Activated T-cell treated with anti-CD3 and anti-CD28 coated beads, Interleukin-2, amount 50 U/mL, for 4 hours (primary cell): ENCODE measurements at places on chromosomes 3 and 15.

DNA sequence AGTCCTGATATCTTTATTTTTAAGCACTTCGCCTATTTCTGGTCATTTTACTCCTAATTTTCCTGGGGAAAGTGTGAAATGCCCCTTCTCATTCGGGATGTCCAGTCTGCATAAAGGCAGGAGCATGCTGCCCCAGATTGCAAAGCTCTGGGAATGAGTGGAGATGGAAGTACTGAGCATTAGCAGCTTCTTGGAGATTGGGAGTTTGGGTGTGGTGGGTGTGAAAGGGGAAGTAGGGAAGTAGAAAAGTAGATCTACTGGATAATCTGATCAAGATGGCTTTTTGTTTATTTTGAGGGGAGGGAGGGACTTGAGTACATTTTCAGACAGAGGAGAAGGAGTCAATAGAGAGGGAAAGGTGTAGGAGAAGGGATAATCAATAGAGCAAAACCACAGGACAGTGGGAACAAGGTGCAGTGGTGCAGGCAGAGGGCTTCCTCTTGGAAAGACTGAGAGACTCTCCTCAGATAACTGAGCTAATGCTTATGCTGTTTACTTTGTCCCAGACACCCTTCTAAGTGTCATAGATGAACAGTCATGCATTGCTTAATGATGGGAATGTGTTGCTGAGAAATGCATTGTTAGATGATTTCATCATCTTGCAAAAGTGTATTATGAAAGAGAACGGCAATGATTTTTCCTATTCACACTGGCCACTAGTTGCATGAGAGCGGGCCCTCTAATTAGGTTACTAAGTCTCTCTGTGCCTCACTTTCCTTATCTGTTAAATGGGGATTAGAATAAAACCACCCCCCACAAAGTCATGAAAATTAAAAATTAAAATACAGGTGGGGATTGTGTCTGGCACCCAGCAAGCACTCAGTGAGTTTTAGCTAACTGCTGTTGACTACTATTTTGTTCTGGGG, 45.5 kb downstream of the PHLDB2 start:
- no peak for DNase-seq

DNA sequence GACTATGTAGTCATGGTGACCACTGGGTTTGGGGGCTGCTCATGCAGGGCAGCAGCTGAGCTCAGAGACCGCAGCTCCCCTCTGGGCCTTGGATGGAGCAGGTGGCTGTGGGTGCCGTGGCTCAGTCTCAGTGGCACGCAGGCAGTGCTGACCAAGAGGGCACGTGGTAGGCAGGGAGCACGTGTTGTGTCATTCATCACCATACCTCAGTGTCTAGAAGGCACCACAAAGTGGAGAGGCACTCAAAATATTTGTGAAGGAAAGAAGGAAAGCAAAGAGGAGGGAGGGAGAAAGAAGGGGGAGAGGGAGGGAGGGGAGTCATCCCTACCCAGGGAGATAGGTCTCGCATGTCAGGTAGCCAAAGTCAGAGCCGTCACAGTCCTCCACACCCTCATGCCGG, 26.1 kb downstream of the EAF1 start:
- no peak for DNase-seq

GRCh38 chr3:145581694-145582093, 579.3 kb downstream of the PLOD2 start:
- no peak for DNase-seq

- no peak for DNase-seq
Measured at GRCh38 chr3:127857333-127857732, 35.0 kb upstream of the MGLL start.

GRCh38 chr3:122263974-122264588, 61.0 kb upstream of the CSTA start:
- no peak for DNase-seq

DNA sequence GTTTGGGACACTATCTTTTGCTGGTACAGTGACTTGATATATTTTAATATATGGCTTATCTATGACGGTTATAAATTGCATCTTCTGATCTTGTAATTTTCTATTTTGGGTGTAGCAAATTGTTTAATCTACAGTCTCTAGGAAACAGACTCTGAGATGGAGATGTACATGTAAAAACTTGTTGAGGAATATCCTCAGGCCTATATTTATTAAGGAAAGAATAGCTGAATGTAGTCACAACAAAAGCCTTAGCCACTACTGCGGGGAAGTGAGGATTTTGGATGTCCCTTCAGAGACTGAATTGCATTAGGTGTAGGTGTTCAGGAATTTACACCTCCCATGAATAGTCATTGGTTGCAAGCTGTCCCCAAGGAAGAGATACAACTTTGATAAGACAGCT, 13.8 kb upstream of the OR5K3 start:
- DNase-seq = no peak

DNA sequence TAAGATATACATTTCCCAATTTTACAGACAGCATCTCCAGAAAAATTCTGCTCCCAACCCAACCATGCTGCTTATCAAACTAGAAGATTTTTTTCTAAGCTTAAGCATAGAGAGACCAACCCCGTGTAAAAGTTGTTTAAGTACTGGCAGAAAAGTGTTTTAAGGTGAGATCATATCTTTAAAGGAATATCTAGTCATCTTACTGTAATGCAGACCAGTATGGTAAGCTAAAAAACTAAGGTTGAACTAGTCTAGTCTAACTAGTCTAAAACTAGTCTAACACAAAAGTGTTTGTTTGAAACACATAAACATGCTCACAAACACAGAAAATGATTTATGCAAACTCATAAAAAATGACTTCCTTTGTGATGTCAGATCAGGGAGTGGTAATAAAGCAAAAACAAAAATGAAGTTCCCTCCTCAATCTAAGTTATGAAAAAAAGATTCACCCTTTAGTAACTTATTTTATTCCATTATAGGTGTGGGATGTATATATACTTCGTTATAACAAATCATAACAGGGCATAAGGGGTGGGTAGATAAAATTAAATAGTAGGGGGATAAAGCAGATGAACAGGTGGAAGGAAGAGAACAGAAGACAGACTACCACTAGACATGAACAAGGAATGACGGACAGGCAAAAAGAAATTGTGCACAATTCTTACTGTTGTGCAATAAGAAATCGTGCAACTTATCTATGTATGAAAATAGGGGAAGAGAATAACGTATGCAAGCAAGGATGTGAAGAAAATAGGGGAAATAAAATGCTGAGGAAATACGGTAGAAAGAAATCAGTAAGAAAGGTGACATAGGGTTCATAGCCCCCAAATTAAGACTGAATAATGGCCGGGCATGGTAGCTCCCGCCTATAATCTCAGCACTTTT, 10.0 kb downstream of the MYO5A start:
- no peak for DNase-seq

- DNase-seq = no peak
Measured at GRCh38 chr3:12751571-12751970, 7.5 kb downstream of the TMEM40 start.

DNA sequence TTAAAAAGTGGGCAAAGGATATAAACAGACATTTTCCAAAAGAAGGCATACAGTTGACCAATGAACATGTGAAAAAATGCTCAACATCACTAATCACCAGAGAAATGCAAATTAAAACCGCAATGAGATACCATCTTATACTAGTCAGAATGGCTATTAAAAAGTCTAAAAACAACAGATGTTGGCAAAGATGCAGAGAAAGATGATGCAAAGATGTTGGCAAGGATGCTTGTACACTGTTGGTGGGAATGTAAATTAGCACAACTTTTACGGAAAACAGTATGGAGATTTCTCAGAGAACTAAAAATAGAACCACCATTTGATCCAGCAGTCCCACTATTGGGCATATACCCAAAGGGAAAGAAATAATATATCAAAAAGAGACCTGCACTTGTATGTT, 53.5 kb downstream of the TLNRD1 start:
- DNase-seq = no peak

GRCh38 chr15:51312166-51313073, 26.0 kb downstream of the CYP19A1 start:
- DNase-seq = no peak

DNA sequence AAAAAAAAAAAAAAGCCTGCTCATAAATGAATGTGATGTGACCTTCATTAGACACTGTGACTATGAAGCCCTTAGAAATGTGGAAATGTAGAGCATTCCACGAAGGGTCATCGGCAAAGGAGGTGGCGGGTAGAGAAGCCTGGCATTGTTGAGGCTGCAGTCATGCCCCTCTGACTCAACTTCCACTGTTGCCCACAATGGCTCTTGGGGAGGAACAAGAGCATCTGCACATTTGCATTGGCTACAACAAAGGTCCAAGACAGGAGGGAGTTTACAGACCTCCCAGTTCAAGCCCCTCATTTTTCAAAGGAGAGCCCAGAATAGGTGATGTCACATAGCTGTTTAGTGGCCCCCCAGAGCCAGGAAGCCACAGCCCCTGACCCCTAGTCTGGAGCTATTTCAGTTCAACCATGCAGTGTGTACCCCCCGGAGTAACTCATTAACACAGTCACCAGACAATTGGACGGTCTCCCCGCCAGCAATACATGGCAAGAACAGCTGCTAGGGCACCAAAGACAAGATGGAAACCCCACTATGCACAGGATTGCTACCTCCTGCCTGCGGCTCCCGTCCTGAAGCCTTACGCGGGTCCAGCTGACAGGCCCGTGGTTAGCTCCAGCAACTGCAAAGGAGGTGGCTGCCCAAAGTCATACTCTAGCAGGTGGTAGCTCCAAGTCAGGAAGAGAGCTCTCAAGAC, 56.2 kb downstream of the SH3BP5 start:
- DNase-seq = no peak

GRCh38 chr3:17847156-17847555, 104.7 kb upstream of the TBC1D5 start:
- DNase-seq = no peak

DNA sequence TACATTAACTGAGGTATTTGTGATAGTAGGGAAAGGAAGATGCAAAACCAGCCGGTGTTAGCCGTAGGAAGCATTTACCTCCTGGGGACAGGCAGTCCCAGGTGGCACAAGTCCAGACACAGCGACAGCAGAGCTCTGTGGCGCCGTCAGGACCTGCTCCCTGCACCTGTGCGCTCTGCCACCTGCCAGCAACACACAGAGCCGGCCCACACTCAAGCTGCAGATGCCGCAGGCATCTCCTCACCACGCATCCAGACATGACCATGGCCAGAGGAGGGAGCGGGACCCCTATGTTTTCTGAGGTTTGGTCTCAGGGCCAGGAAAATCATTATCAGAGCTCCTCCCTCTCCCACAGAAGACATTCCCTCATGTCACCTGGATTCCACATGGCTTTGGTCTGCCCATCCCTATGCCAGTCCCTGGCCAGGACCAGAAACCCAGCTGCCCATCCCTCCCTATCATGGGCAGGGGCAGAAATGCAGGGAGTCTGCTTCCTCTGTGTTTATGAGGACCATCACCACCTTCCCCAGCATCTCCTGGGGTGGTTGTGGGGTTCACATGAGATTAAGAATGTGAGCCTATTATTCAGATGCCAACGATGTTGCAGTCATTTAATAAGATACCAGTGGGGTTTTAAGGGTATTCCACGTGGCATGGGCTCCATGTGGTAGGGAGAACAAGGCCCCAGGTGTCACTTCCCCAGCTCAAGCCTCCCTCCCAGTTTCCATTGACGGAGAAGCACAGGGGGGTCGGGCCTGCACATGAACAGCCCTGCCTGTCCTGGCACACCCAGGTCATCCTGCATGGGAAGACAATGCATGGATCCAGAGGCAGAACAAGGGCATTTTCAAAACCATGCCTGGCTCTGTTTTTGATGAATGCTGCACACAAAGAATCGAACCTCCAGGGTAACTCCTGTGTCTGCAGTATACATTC, 251.1 kb downstream of the OCA2 start:
- DNase-seq = no peak

- no peak for DNase-seq
Measured at GRCh38 chr3:52015438-52016228, 19.9 kb upstream of the RPL29 start.

- DNase-seq = no peak
Measured at GRCh38 chr15:55673287-55673686, 69.7 kb downstream of the PRTG start.

DNA sequence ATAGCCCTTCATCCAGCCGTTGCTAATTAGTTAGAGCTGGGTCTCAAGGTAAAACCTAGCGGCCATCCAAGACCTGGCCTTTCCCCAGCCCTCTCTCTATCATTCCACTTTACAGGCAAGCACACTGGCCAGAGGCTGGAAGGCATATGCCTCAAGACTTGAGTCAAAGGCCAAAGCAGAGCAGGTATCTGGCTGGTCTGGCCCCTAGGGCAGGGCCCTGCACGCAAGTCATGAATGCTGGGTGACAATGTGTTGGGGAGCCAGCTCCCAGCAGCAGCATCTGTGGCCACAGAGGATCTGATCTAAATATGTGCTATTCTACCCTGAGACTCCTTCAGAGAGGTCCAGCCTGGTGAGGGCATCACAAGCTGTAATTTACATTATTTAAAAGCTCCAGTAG, 113.6 kb downstream of the LRTM1 start:
- DNase-seq = no peak

DNA sequence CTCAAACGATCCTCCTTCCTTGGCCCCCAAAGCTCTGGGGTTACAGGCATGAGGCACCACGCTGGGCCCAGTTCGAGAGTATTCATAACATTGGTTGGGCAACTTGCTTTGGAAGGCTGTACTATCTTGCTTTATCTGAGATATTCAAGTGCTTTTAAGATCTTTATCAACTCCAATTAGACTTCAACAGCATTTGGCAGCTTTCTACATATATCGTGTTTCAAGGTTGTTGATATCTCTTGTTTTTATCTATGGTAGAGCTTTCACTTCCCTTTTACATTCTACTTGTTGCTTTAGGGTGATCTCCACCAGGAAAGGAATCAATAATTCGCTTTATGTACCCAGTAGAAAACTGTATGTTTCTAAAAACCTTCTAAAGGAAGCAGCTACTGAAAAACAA, 395.3 kb downstream of the IL5RA start:
- no peak for DNase-seq

DNA sequence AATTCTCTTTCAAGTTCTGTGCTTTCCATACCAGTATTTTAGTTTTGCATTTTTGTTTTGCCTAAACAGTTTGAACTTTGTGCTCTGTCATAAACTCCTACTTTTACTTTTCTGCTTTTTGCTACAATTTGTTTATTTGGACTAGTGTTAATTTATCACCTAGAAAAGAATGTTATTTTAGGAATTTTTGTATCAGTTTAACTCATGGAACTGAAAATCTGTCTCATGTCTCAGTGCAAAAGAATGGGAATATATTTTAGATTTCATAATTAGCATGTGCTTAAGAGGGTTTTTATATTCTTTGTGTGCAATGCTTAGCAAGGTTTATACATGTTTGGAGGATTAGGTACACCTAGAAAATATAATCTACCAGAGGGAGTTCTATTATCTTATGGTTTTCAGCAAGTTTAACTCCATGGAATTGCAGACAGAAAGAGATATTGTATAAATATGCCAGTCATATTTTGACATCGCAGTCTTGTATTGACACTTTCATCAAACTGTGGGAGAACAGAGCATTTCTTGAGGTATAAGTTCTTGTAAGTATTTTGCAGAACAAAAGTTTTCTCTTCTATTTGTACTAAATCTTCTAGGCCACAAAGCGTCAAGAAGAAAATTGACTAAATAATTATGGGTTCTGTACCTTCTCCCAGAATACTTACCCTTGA, 409.9 kb downstream of the RBMS3 start:
- DNase-seq = no peak

DNA sequence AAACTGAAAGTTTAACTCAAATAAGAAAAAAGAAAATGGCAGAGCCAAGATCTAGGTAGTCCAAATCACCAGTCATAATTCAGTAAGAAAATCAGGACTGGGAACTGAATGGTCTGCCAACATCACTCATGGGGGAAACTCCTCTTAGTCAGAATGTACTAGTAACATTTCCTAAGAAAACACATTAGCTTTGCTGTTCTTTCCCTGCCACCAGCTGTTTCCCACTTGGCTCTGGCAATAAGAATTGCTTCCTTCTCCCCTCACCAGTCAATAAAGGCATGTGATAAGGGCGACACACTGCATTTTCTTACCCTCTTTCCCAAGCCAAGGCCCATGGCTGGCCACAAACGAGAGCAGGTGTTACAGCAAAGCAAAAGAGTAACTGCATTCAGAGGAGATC, 46.1 kb downstream of the PIK3R4 start:
- no peak for DNase-seq
